ENCODE measurements at places on chromosomes 3 and 15. TPM values are rescaled to one million over a fixed set of nuclear protein-coding genes. Genes with fewer than 3 reads are reported as not detected.

- DNase-seq: no peak
Measured at GRCh38 chr3:18436213-18436612, 11.1 kb upstream of the SATB1 start.

DNA sequence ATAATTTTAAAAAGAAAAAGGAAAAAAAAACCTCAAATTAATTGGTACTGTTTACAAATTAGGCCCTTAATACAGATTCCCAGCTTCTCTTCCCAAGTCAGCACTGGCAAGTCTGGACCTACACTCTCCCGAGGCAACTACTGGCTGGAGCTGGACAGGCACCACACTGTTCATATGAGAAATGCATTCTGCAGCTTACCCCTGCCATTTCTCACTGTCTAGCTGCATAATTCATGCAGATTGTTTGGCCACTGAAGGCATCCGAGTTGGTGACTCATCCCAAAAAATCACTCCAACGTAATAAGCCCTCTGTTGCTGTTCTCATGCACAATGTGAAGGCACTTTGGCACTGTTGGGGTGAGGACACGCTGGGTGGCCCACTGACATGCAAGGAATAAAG lies 45.3 kb downstream of the ROPN1B start:
- no peak for DNase-seq

Gene SATB1
- 44.1 TPM for polyA plus RNA-seq

GRCh38 chr3:188926111-188926510 lies 245.7 kb upstream of the TPRG1 start:
- no peak for DNase-seq

DNA sequence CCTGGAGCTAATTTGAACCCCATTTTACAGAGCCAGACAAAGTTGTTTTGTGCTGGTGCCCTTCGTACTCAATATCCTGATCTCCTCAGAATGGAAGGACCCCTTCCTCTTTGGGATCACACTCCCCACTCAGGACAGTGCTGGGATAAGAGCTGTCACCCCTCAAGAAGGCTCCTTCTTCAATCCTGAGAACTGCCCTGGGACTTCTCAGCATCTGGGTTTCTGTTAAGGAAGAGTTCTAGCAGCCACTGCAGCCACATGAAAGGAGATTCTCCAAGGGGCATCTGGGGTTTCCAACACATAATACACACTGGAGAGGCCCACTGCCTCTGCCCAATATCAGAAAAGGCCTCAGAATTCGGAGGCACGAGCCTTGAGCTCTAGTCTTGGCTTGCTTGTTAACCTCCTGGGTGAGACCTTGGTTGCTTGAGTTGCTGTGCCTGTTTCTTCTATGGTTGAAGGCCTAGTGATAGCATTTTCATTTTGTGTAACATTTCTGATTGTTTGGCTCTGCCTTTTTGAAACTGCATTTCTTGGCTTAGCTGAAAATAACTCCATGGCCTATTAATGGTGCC lies 78.8 kb upstream of the NMNAT3 start:
- no peak for DNase-seq

DNA sequence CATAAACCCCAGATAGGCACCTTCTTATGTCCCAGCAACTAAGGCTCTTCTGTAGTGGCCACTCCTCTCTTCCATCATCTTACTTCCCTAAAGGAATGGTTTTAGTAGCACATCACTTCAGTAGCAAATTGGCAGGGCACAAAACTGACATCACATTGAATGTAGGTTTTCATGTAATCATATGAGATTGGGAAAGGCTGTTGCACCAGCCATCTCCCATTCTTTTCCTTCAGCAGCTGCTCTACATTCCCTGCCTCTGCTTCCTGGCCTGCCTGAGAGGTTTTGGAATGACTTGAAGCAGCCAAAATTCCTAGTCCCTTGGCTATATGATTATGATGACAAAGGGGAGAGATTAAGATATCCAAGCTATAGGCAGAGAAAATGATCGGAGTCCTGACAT lies 36.5 kb downstream of the NSUN3 start:
- DNase-seq: no peak

- DNase-seq: no peak
Measured at GRCh38 chr3:124660599-124660998, 69.7 kb upstream of the UMPS start.

Gene B4GALT4
- 37.1 TPM for polyA plus RNA-seq

DNA sequence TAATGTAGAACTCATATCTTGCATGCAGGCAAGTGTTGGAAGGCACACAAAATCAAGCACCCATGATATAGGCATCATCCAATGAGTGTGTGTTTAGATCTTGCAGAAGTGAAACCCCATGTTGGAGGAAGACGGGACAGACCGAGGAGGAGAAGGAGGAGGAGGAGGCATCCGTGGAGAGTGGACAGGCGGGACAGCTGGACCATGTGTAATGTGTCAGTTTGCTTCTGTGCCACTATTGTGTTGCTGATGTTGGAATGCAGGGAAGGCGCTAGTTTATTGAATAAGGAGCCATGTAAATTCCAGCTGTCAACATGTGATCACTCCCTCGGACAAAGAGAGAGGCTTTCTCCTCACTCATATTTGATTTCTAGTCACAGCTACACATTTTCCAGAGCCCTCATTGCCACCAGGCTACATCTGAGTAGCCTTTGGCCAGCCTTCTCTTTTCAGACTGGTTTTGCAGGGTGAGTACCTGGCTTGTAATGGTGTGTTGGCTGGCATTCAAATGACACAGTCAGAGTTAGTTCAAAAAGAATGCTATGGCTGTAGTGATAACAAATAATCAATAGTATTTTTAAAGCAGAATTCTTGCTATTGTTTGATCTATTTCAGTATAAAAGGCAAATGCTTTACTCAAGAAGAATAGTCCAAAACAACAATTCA lies 1037.6 kb upstream of the NR2F2 start:
- DNase-seq: no peak

Gene CHRNA3
- 1.5 TPM for polyA plus RNA-seq

DNA sequence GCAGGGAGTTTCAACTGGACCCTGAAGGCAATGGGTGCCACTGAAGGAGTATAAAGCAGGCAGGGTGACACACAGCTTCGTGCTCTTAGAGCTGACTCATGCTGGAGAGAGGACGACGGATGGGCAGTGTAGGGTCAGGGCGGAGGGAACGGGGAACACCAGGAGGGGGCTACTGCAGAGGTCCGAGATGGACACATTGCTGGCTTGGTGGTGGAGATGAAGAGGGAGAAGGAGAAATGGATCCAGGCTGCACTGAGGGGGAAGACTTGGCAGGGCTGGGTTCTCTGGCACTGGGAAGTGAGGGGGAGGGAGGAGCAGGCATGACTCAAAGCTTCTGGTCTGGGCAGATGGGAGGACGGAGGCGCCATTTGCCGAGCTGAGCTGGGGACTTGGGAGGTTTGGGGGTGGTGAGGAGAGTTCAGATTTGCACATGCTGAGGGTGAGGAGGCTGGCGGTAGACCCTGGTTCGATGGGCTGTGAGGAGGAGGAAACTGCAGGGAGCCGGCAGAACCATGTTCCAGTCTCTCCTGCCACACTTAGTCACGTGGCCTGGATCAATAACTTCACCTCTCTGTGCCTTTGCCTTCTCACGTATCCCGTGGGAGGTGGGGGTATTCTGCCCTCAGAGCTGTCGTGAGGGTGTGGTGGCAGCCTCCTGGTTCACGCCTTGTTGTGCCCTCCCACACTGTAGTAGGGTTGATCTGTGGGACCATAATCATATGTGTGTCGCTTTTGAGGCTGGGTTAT lies 4.6 kb upstream of the KCTD6 start:
- no peak for DNase-seq

Gene PTX3
- polyA plus RNA-seq: 3.1 TPM
